ENCODE measurements at places on chromosomes 6 and 20. TPM values are rescaled to one million over a fixed set of nuclear protein-coding genes. Genes with fewer than 3 reads are reported as not detected.

Gene DEFB121
- total RNA-seq, result not detected

Gene DDAH2
- 42.4 TPM for total RNA-seq

Gene CAP2
- total RNA-seq, result 1.2 TPM

Gene NMBR
- not detected for total RNA-seq

Gene DEFB132
- not detected for total RNA-seq

Gene RNF182
- total RNA-seq, result 5.3 TPM

Gene PRR18
- not detected for total RNA-seq

Gene BRPF3
- total RNA-seq, result 9.4 TPM

Gene EZR
- total RNA-seq, result 20.8 TPM

Gene PRSS16
- 0.39 TPM for total RNA-seq

Gene VGLL2
- total RNA-seq, result not detected

Gene CGA
- total RNA-seq, result not detected

Gene TRERF1
- total RNA-seq, result 11.9 TPM

Gene CST5
- 0.13 TPM for total RNA-seq
